ENCODE measurements at places on chromosomes 3 and 15. TPM values are rescaled to one million over a fixed set of nuclear protein-coding genes. Genes with fewer than 3 reads are reported as not detected.

ADCY5 gene
- polyA plus RNA-seq = 11.2 TPM

UTS2B gene
- polyA plus RNA-seq = 0.74 TPM

A4GNT gene
- 1.9 TPM for polyA plus RNA-seq

DNA sequence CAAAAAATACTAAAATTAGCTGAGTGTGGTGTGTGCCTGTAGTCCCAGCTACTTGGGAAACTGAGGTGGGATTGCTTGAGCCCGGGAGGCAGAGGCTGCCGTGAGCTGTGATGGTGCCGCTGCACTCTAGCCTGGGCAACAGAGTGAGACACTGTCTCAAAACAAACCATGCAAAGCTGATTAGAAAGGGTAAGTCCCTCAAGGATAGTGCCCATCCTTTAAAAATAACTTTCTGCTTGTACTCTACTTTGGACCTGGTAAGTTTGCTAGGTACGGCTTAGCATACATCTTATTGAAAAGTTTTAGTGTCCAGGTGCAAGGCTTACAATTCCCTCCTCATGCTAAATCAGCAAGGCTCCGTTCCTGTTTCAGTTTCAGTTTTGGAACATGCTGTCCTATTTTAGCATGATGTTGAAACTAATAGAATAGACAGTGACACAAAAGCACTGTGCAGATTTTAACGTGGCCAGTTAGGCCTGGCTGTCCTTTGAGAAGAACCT lies 21.4 kb downstream of the FEM1B start:
- DNase-seq = no peak

LTF gene
- 3.3 TPM for polyA plus RNA-seq
